ENCODE measurements at places on chromosomes 1 and 21. TPM values are rescaled to one million over a fixed set of nuclear protein-coding genes. Genes with fewer than 3 reads are reported as not detected.

ECM1 gene
- polyA plus RNA-seq, result 4,054 TPM

UBE2U gene
- not detected for polyA plus RNA-seq

PACC1 gene
- 4.1 TPM for polyA plus RNA-seq

CCDC24 gene
- polyA plus RNA-seq, result 4.0 TPM

USP24 gene
- 7.6 TPM for polyA plus RNA-seq

KCNJ9 gene
- not detected for polyA plus RNA-seq

S100PBP gene
- polyA plus RNA-seq, result 11.4 TPM

ZC3H12A gene
- polyA plus RNA-seq, result 17.6 TPM

FAM3B gene
- 57.1 TPM for polyA plus RNA-seq

BARHL2 gene
- not detected for polyA plus RNA-seq

DLGAP3 gene
- 0.11 TPM for polyA plus RNA-seq

COL24A1 gene
- 0.16 TPM for polyA plus RNA-seq

ASCL5 gene
- polyA plus RNA-seq, result not detected

RBBP4 gene
- polyA plus RNA-seq, result 47.0 TPM

SH2D1B gene
- 1.2 TPM for polyA plus RNA-seq

FALEC gene
- 4.6 TPM for polyA plus RNA-seq

KCNE2 gene
- polyA plus RNA-seq, result 0.07 TPM

OXCT2 gene
- polyA plus RNA-seq, result 0.25 TPM

ANKRD34A gene
- polyA plus RNA-seq, result 0.27 TPM

UBASH3A gene
- polyA plus RNA-seq, result 0.46 TPM

TDRD10 gene
- 1.3 TPM for polyA plus RNA-seq

FAM177B gene
- 0.26 TPM for polyA plus RNA-seq

HSF2BP gene
- polyA plus RNA-seq, result 0.28 TPM

CYP4Z1 gene
- polyA plus RNA-seq, result 0.20 TPM

C4BPB gene
- polyA plus RNA-seq, result 0.08 TPM

STUM gene
- 0.61 TPM for polyA plus RNA-seq

PTPRC gene
- 3.0 TPM for polyA plus RNA-seq

SLAMF9 gene
- 0.14 TPM for polyA plus RNA-seq

PTGER3 gene
- polyA plus RNA-seq, result 0.29 TPM

SFN gene
- polyA plus RNA-seq, result 2,440 TPM

IGSF9 gene
- 7.4 TPM for polyA plus RNA-seq

SPRR2A gene
- polyA plus RNA-seq, result 4,263 TPM

PLPPR5 gene
- polyA plus RNA-seq, result not detected

MMEL1 gene
- 11.6 TPM for polyA plus RNA-seq

CFAP74 gene
- 0.04 TPM for polyA plus RNA-seq

NUAK2 gene
- 14.7 TPM for polyA plus RNA-seq

Measured in esophagus (tissue), 2 donors.